ENCODE measurements at places on chromosomes 12 and 14.

DNA sequence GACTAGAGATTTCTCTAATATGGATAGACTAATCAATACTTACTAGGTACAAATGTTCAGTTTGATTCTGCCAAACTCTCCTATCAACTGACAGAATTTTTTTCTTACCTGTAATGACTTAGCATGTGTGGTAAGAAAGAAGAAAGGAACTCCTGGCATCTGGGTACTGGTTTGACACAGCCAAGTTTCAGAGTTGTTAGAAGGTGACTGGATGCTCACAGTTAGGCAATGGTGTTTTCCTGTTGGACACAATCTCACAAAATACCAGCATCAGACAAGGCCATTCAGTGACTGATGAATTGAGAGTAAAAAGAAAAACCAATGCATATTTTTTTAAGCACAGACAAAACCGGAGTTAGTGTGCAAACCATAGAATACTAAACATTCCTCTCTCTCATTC is 4.2 kb downstream of the MUCL1 start:
- peak; percentile 63 for DNase-seq

DNA sequence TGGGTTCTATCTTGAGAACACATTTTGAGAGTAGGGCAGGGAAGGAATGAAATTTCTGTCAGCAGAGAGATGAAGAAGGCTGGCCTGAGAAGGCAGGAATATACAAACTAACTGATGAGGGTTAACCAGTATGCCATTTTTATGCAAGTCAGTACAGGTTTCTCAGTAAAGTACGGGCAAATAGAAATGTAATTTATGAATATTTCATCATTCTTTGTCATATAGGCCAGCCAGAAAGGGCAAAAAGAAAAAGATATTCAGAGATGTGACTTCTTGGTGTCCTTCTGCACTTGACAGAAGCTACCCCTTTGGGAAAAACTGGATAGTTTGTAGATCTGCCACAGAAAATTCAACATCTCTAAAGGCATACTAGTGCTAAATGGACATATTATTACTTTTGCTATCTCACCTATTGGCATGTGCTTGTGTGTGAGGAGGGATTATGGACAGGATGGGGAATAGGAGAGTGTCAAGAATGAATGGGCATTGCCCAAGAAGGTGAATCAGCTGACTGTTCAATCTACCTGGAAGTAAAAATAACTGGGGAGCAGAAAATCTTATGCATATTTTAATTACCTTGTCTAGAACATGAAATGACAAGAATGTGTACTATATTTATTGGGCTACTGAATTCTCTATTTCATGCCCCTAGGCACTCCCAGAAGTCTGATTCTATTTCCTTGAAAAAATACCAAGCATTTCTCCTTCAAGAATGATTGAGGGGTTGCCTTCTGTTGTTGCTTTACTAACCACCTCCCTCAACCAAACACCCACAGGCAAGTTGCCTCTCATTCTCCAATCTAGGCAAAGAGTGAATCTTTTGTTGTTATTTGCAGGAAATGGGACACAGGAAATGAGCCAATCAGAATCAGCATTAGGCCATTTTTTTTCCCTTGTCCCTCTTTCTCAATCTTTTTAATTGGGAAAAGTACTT is 175.1 kb upstream of the SLC38A2 start:
- no peak for DNase-seq

GRCh38 chr14:95195031-95195430 is 37.7 kb upstream of the DICER1 start:
- DNase-seq, result no peak

DNA sequence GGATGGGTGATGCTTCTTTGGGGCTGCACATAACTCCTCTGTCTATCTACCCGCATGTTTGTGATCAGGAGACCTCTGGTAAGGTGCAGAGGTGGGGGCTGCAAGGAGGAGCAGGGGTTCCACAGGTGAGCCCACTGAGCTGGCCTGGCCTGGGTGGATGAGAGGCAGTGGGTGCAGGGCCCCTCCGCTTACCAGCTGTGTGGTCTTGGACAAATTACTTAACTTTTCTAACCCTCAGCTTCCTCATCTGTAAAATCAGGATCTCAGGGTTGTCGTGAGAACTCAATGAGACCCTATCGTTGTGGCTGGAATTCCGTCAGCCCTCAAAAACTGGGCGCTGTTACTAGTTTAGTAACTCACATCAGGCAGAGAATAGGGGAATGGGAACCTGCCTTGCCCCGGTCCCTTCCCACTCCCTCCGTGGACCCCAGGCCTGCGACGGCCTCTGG is 7.5 kb downstream of the PTPN6 start:
- no peak for DNase-seq

GRCh38 chr12:32205731-32206130 is 99.1 kb downstream of the BICD1 start:
- DNase-seq, result no peak

DNA sequence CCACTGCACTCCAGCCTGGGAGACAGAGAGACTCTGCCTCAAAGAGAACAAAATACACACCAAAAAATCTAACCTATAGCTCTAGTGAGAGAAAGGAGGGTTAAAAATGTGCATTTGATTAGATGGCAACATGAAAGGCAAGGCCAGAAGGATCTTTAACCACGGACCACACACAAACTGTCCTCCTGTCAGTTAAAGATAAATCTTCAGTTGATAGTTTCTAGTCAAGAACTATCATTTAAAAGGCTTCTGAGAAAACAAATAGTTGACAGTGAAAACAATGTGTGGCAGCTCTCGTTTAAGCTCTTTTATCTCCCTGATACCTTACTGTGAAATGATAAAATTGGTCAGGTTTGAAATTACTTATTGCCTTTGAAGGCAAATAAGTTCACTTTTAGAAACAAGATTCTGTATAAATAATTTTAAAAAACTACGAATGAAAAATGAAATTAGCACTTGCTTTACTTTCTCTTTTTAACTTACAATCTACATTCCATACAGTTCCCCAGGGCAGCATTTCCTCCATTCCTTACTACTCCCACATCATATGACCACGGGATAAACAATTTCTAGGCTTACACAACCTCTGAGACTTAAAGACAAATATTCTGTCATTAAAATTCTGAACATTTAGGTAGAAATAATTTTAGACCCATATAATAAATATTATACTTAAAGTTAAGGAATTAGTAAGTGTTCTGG is 71.4 kb upstream of the GNPNAT1 start:
- no peak for DNase-seq

DNA sequence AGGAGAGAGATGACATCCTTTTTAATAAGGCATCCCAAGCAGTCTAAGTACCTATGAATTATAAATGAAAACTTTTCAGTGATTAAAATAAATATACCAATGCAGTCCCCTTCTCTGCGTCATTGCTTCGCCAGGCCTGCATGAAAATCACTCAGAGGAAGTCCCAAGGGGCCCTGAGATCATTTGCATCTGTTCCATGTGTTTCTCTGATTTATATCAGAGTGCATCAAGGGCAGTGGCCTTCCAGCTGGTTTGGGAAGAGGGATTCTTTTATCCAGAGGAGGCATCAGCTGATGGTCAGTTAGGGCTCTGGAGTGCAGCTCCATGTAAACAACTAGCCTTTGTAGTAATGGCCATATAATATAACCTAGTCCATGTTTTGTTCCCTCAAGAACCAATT is 210.1 kb downstream of the RGS6 start:
- no peak for DNase-seq

DNA sequence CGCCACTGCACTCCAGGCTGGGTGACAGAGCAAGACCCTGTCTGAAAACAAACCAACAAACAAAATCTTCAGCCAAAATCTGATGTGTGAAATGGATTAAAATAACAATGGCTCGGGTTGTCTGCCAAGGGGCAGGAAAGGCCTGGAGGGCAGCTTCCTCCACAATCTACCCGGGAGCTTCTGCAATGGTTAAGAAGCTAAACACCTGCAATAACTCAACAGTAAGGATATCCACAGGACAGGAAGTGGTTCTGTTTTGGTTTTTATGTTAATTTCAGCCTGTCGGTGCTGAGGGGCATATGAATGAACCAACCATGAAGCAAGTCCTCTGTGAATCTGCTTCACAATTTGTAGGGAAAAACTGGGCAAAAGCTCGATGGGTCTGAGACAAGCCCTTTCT is 34.4 kb downstream of the RAD52 start:
- peak; percentile 4 for DNase-seq

DNA sequence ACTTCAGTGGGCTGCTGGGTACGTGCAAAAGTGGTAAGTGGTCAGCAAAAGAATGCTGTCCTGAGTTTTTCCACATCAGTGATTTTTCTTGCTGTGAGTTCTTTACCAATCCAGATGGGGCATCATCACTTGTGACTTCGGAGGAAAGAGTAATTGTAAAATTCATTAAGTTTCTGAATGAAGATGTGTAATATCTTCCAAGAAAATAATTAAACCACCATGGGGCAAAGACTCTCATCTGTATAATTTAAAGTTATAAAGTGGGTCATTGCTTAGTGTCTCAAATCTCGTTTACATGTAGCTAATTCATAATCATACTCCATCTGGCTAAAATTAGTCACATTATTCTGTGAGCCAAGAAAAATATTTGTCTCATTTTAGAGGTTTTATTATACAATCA is 10.8 kb upstream of the MED6 start:
- no peak for DNase-seq

DNA sequence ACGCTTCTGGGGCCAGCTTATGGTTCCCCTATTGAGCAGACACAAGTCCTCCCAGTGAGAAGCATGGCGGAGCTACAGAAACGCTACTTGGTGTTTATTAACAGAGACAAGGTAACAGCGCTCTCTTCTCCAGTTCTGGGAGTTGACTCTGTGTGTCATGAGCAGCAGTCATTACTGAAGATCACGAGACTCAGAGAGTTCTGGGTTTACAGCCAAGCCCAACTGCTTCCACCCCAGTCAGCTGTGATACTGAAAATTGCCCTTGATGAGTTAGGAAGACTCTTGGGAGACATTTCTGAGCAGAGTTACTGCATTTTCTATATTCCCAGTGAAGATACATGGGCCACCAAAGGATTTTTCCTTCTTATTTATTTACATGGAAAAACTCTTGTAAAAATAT is 48.6 kb downstream of the CFAP251 start:
- no peak for DNase-seq

GRCh38 chr12:55516391-55516790 is 24.2 kb downstream of the OR6C68 start:
- no peak for DNase-seq

GRCh38 chr14:75242546-75243273 is 35.9 kb upstream of the FOS start:
- DNase-seq, result no peak

All from activated CD4-positive, alpha-beta T cell treated with anti-CD3 and anti-CD28 coated beads, Interleukin-2, Interleukin-6, amounts not matched to agents 100 ng/mL and 50 ng/mL, durations not matched to agents 16 hours and 8 hours (primary cell).